ENCODE measurements at places on chromosomes 2 and 18.

DNA sequence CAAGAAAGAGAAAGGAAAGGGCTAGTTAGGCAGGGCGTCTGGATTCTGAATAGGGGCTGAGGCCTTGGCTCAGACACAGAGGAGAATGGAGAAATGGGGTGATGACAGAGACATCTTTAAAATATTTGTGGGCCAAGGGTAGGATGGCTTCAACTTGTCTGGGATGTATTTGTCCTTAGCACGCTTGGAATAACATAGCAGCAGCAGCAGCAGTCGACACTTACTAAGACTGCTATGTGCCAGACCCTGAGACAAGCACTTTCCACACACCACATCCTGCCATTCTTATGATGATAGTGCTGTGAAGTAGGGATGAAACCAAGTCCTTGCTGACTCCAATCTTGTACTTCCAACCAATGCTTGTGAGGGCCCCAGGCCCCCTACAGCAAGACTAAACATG is 2.6 kb downstream of the IL1RL1 start:
- no peak for DNase-seq

DNA sequence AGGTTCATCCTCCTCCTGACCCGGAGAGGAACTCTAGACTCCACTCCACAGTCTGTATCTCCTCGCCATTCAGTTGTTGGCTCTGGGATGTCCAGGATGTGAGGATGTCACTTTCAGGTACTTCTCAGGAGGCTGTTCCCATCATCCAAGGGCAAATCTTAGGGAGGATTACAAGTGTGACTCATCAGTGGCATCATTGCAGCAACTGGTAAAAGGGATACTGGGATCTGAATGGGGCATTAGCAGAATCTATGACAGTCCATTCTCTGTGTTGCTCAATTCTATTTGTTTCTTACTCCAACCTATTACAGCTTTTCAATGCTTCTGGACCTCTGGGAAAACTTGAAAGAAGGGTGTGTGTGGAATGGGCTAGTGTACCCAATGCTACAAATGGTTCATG is 81.5 kb upstream of the FN1 start:
- no peak for DNase-seq

GRCh38 chr2:209523867-209524266 is 100.0 kb downstream of the MAP2 start:
- DNase-seq, result no peak

GRCh38 chr2:37307500-37307899 is 17.1 kb downstream of the PRKD3 start:
- no peak for DNase-seq

DNA sequence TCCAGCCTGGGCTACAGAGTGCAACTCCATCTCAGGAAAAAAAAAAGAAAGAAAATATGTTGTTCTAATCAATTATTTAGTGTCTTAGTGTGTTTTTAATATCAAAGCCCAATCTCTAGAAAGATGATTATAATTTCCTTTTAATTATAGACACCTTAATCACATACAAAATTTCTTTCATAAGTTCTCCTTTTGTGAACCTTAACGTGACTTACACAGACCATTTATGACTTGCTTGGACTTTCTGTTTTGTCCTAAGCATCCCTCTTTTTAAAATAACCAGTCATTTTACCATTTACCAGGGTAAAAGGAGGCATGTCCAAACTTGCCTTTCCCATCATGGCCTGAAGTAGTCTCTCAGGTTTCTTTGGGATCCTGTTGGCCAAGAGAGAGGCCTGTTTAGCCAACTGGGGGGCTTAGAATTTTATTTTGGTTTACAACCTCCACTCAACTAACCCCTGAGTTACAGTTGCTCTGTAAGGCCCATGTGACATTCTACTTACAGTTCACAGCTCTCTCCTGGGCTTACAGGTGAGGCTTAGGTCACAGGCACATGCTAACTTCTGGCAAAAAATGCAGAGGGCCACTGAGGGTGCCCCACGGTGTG is 23.9 kb upstream of the GPR155 start:
- no peak for DNase-seq

All from activated naive CD4-positive, alpha-beta T cell treated with anti-CD3 and anti-CD28 coated beads, Interleukin-2, amount 10 ng/mL, durations not matched to agents 7 days and 5 days (primary cell).